ENCODE measurements at places on chromosomes 5 and 9.

- peak; percentile 41 for DNase-seq
Observed at GRCh38 chr9:88322906-88323566, 65.2 kb upstream of the SPIN1 start.

DNA sequence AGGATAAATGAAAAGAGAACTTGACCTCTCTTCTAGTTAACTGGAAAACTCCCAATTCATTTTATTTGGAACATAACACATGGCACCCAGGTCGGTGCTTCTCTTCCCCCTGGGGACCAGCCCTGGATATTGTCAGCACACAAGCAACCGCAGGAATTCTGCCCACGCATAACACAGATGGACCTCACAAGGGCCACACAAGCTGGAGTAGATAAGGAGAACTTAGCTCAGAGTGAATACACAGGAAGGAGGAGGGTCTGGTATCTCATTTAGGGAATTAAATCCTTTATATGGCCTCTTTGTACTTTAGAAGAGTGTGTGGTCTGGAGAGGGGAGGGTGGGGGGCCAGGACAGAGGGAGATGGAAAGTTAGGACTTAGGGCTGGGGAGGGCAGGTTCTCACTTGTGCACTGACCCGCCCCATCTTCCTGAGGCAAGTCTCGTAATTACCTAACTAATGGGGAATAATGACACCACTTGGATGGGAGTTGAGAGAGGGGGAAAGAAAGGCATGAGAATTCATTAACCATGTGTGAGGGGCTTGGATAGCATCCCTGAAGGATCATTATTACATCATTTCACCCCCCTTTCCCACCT is 341.2 kb upstream of the WWC1 start:
- DNase-seq = no peak

- no peak for DNase-seq
Observed at GRCh38 chr5:2193542-2194235, 311.0 kb upstream of the IRX4 start.

GRCh38 chr5:1055896-1056610 is 47.5 kb downstream of the NKD2 start:
- no peak for DNase-seq

DNA sequence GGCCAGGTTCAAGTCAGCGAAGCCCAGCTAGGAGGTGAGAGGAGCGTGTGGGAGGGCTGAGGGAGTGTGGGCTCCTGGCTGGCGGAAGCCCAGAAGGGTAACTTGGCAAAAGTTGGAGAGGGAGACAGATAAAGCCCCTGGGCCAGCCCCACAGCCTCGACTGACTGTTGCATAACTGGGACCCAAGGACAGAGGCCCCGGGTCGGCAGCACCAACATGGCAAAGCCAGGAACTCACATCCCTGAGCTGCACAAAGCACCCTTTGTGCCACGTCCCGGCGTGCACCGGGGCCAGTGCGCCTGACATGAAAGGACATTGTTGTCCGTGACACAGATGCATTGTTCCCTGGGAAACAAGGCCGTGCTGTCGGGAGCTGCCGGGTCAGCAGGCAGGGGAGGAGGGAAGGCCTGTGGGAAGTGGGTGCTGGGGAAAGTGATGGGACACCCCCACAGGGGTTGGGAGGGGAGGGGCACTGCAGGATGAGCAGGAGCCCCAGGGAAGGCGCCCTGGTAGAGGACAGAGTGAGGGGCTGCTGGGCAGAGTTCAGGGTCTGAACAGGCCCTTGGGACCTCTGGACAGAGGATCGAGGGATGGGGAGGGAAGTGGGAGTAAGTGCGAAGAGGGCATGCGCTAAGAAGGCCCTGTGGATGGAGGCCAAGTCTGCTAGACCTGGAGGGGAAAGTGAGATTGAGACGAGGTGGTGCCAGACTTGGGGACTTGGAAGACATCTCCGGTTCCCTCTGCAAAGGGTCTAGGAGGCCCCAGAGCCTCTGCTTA is 13.0 kb upstream of the DPM2 start:
- no peak for DNase-seq

GRCh38 chr9:130304116-130304515 is 38.6 kb downstream of the HMCN2 start:
- no peak for DNase-seq
